ENCODE measurements at places on chromosomes 1 and 21. TPM values are rescaled to one million over a fixed set of nuclear protein-coding genes. Genes with fewer than 3 reads are reported as not detected.

The MAEL gene
- total RNA-seq, result 0.10 TPM

GRCh38 chr1:21297975-21298374, 7.7 kb upstream of the ECE1 start:
- no peak for DNase-seq
- no peaks in the 10 kb centered on the region for H3K27me3 ChIP-seq
- peaks cover 32% of the 10 kb centered on the region for H3K4me1 ChIP-seq
- peaks cover 13% of the 10 kb centered on the region for H3K36me3 ChIP-seq
- no peak overlapping the region for H3K27ac ChIP-seq

DNA sequence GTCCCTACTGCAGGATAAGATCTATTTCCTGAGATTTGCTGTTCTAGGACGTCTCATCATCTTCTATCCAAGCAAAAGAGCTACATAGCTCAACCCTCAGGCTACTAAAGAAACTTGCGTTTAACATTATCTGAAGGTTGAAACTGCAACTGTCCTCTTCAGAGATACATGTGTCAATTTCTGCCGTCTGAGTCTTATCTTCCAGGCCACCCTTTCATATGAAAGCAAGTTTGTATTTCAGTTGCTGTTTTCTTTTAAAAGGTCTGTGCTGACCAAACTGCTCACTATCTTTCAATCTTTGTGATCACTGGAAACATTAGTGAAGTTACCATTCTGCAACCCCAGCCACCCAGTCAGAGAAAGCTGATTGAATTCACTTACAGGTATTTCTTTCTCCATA, 108.6 kb upstream of the RAB3GAP2 start:
- no peaks in the 10 kb centered on the region for H3K27me3 ChIP-seq
- DNase-seq, result no peak
- no peak overlapping the region for H3K4me3 ChIP-seq
- H3K36me3 ChIP-seq, result no peaks in the 10 kb centered on the region

DNA sequence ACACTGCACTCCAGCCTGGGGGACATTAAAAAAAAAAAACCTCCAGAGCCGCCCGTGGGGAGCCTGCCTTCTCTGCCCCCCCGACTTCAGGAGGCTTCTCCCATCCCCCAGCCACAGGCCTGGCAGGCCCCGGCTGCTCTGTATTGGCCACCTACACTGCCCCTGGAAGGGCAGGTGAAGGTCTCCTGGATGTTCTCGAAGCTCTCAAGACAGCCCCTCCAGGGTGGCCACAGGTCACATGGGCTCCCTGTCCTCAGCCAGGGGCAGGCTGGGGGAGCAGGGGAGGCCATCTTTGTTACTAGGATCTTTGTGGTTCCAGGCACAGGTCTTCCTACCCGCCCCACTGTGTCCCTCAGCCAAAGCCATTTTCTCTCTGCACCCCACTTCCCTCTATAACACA, 32.8 kb downstream of the PADI6 start:
- no peak overlapping the region for H3K27ac ChIP-seq
- no peak overlapping the region for H3K4me3 ChIP-seq
- H3K4me1 ChIP-seq, result no peaks in the 10 kb centered on the region
- H3K27me3 ChIP-seq, result no peaks in the 10 kb centered on the region

GRCh38 chr1:176656257-176656995, 193.5 kb downstream of the PAPPA2 start:
- no peak for DNase-seq
- H3K36me3 ChIP-seq, result no peaks in the 10 kb centered on the region
- no peaks in the 10 kb centered on the region for H3K4me1 ChIP-seq
- H3K27me3 ChIP-seq, result no peaks in the 10 kb centered on the region
- no peak overlapping the region for H3K27ac ChIP-seq
- no peak overlapping the region for H3K4me3 ChIP-seq

All from GM12878 (cell line).